ENCODE measurements at places on chromosomes 11 and 22.

DNA sequence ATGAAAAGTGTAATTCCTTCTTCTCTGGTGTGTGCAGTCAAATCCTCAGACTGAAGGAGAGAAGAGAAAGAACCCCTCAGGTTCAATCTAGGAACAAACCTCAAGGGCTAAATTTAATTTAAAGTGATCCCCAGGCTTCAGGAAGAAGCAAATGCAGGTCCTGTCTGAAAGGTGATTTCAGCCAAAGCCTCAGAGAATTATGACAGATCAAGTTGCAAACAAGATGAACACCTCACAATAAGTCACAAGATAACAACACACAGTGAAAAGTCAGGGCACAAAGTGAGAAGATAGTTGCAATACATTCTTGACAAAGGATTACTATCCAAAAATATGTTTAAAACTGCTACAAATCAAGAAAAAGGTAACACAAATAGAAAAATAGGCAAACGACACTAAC is 11.8 kb downstream of the ZP1 start:
- no peak for DNase-seq

DNA sequence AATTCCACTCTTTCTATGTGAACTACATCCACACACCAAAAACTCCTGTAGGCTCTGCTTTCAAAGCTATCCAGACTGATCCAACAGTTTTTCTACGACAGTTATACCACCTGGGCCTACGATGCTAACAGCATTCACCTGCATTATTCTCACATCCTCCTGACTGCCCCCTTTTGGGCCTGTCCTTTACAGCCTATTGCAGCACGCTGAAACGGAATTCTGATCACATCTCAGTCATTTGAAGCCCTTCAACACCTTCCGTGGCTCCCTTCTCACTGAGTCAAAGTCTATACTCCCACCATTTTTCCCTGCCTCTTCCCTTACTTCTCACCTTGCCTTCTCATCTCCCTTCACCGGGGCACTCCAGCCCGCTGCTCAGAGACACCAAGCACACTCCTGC is 791.3 kb upstream of the KIRREL3 start:
- DNase-seq = no peak

DNA sequence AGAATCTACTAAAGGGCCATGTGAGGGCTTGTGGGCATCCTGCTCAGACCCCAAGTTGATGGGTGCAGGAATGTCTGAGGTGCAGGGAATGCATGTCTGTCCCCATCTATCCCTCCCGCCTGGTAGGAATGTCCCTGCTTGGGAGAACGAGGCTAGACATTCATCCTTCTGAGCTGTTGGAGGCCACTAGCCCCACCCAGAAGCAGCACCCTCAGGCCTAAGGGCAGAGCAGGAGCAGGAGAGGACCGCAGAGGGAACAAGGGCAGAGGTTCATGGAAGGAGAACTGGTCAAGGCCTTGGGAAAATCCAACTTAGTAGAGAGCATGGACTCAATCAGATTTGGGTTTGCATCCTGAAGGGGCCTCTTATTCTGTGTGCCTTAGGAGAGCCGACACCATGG is 22.1 kb upstream of the LMO1 start:
- DNase-seq = no peak

- DNase-seq = no peak
These were observed 122.3 kb upstream of the BID start for GRCh38 chr22:17896586-17896985.

DNA sequence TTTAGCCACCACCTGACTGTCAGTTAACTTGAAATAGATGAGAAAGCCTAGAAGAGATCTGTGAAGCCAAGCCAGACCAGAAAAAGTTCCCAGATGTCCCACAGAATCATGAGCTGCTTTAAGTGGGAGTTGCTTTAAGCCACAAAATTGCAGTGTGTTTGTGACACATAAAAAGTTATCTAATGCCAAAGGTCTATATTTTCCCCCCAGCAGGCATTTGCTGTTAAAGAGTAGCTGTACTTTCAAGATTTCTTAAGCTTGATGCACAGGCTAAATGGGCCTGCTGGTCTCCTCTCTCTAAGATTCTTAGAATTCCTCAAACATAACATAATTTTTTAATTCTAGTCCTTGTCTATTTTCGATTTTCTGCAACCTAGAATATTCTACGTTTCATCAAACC is 825.7 kb downstream of the FAM181B start:
- DNase-seq = no peak

- DNase-seq = peak; percentile 47
These were observed 1098.6 kb upstream of the CCDC90B start for GRCh38 chr11:84384731-84385130.

- DNase-seq = no peak
These were observed 13.2 kb upstream of the RGL4 start for GRCh38 chr22:23677701-23677995.

DNA sequence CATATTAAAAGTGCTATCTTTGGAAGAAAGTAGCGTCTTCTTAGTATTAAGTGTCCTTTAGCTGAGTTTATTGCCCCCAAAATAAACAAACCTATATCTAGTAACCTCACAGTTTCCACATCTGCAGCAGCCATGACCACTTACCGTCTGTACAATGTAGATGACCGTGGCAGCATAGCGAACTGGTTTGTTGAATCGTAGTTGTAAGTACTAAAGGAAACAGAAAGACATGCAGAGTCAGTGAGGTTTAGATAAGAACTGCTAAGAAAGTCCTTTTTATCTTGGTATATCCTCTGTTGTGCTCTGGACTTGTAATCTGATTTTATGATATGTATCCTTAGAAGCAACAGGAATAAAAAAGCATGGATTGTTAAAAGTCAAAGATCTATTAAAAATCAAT is 9.4 kb downstream of the SLC5A12 start:
- no peak for DNase-seq

DNA sequence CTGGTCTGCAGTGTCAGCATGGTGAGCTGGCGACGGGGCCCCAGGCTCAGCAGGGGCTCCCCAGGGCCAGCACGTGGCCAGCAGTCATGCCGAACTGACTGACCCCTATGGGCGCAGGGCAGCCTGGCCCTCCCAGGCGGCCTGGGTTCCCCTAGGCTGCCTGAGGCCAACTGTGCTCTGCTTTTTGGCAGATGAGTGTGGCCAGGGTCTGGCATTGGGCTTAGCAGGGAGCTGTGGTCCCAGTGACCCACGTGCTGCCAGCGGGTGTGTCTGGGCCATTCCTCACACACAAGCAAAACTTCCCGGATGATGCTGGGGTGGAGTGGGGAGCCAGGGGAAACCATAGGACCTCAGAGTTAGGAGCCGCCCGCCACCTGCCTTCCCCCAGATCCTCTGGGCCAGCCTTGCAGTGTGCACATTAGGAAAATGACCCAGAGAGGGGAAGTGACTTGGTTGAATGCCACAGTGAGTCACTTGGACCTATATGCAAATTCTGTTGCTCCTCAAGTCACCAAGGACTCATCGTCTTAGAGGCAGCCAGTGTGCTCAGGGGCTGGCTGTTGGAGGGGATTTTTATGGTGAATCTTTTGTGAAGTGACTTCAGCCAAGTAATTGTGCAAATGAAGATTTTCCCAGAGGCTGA is 6.5 kb downstream of the ADORA2A start:
- DNase-seq = no peak

DNA sequence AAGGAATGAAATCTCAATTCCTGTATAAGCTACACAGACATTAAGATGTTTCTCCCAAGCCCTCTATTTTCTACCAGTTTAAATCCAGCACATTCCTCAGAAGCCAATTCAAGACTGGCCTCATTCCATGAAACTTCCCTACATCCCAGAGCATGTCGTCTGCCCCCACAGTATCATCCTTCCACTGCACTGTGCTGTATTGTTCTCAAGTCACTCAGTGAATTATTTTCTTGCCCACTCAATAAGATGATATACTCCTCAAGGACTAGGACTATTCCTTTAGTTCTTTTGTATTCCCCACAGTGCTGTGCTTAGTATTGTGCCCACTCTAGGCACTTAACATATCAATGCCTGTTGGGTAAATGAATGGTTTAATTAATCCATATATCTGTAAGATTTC is 203.1 kb upstream of the BLID start:
- no peak for DNase-seq

DNA sequence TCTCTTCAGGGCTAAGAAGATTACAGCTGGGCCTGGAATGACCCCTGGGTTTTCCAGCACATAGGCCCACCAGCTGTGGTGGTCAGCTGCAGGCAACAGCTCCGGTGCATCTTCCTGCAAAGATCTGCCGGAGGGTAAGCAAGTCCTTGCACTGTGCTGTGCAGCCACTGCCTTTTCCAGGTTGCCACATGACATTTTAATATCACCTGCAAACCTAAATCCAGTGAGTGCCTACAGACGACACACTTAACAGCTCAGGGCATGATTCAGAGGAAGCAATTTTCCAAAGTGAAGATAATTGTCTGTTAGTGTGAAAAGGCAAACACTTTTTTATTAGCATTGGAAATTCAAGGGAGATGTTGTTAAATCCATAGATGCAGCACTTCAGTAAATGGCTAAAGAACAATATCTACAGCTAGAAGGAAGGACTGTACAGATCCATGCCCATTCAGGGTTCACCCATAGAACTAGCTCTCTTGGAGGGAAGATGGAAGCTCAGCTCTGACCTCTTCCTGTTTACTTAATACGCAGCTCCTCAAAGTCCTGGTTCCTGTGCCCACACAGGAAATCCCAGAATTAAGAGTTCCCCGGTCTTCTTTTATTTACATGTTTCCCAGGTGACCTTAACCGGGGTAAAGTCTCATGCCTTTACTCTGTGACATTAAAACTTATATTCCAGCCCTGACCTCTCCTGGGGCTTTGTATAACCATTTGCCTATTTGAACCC is 13.3 kb upstream of the NRIP3 start:
- no peak for DNase-seq

DNA sequence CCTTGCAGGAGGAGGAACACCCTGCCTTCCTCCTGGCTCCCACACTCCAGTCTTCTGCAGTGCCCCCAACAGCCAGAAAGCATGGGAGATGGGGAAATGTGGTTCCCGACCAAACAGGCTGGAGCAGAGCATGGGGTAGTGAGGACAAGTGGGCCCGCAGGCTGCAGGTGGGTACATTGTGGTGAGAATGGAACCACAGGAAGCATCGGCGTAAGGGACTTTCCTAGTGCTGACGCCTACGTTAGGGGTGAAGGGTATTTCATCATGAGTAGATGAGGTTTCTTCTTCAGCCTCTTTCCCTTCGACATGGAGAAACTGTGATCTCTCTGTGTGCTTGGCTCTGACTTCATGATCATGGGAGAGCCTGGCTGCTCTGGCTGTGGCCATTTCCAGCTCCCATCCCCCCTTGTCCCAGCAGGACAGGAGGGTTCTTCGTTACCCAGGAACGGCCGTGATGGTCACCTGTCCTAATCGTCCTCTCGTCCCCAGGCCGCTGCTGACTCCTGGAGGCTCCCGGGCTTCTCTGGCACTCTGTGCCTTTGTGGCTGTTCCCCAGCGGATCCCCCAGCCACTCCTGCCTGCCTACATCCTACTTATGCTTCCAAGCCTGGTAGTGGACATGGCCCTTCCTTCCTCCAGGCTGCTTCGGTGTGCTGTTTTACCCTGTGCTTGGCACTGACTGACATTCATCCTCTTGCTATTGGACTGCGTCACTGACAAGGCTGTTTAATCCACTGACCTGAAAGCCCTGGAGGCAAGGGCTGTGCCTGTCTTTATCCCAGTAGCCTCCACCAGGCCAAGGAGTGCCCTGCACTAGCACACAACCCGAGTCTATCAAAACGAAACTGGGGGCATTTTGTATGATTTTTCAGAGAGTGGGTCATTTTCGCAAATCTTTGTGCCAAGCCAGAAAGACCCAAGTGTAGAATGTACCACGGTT is 65.2 kb upstream of the CECR2 start:
- DNase-seq = no peak

GRCh38 chr11:18248561-18248960 is at the start of gene SAA2:
Gene SAA2, minus strand, starts transcription at chr11:18248668. Its CDS starts 657 bp downstream, at chr11:18248011.
- DNase-seq = no peak

Measured in nucleus accumbens (tissue), 56 donors.